D341Med (cell line): ENCODE measurements at places on chromosomes 5 and 9.

DNA sequence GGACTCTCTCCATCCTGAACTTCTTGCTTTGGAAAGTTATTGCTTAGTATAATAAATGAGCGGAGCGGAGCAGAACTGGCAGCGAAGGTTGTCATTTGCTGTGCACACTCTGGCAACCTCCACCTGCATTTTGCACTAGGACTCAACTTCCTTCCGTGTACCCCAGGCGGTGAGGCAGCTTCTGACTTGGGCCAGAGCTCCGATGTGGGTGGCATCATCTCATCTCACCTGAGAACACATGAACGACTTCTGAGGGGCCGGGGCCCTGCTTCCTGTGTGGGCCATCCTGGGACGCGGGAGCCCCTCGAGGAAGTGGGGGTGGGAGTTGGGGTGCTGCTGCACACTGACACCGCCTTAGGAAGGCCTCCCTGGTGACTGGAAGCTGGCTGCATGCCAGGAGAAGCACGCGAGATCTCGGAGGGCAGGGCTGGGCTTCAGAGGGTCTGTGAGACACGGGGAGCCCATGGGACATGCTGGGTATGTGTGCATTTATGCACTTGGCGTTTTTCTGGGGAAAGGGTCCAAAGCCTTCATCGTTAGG is 56.5 kb upstream of the COL5A1 start:
- DNase-seq: peak; percentile 7

GRCh38 chr5:139904816-139905661 is 109.4 kb downstream of the PSD2 start:
- DNase-seq: peak; percentile 45

DNA sequence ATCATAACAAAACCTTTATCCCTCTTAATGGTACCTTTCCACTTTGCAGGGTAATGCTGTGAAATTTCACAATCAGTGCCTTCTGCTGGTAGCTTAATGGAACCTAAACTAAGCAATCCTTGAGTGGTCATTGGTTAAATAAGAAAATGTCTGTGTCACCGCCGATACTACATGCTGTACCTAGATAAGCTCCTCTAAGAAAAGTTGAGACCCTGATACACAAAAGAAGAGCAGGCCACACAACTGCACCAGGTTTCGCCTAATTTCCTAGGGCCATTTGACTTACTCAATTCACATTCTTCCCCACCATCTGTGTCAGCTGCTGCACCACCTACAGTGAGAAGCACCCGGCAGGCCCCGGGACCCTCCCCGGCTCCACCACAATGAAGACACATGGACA is 9.0 kb upstream of the EDF1 start:
- no peak for DNase-seq

- DNase-seq: no peak
These were observed at the start of gene CYSRT1 for GRCh38 chr9:137224830-137225694. CYSRT1 (plus strand) TSS chr9:137225174; CDS start chr9:137225622, 448 bp downstream.

GRCh38 chr5:131685516-131686171 is 50.6 kb upstream of the RAPGEF6 start:
- no peak for DNase-seq

GRCh38 chr9:83965350-83966208 is 14.4 kb downstream of the HNRNPK start:
- DNase-seq: no peak

DNA sequence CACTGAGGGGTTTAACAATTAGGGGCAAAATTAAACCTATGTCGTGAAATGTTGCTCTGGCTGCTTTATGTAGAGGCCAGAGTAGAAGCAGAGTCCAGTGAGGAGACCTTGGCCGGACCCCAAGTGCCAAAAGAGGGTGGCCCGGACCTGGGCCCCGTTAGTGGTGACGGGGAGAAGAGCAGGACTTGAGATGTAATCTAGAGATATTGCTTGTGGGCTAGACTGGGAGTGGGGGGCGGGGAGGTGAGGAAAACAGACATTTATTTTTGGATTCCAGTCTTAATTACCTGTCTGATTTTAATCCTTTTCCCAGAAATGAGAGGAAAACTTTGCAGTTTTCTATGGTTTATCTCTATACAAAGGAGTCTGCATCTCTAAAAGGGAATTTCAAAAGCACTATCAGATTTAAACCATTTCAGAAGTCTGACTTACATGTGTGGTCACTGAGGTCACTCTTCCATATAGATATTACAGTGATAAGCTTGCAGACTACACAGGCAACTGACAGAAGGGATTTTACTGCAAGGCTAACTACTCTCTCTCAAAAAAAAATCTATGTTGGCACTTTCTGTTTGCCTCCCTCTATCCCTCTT is 108.1 kb downstream of the MED27 start:
- DNase-seq: peak; percentile 43

DNA sequence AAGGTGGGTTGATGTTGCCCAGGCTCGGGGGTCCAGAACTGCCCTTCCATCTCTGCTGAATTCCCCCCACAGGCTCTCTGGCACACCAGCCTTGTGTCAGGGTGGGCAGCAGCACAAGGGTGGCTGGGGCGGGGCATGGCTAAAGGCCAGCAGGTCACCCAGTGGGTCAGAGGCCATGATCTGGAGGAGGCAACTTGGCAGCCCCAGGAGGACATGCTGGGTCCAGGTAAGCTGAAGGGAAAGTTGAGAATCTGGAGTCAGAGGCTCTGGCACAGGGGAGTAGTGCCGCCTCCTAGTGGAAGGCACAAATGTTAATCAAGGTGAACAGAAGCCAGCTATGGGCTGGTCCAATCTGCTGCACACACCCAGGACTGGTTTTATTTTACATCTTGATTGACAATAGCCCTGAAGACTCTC is 6.2 kb downstream of the TMEM8B start:
- peak; percentile 50 for DNase-seq

GRCh38 chr9:91775011-91775707 is 174.9 kb downstream of the ROR2 start:
- DNase-seq: peak; percentile 76

- DNase-seq: peak; percentile 15
These were observed 20.7 kb upstream of the LPCAT1 start for GRCh38 chr5:1544294-1544961.

GRCh38 chr5:14342306-14342705 is 199.2 kb downstream of the TRIO start:
- DNase-seq: no peak

DNA sequence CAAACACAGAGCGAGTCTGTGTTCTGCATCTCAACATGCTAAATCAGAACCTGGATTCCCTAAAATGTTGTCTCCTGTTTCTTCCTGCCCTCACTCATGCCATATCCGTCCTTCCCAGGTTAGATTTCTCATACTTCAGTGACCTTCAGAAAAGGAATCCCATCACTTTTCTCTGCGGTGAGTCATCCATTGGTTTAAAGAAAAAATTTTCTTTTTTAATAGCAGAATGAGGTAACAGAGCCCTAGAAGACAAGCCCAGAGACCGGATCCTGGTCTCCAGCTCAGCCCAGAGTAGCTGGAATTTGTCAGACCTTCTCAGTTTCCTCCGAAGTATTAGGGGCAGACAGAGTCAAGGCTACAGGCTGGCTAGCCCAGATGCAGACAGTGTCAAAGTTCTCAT is 143.2 kb upstream of the DMRT1 start:
- DNase-seq: no peak

DNA sequence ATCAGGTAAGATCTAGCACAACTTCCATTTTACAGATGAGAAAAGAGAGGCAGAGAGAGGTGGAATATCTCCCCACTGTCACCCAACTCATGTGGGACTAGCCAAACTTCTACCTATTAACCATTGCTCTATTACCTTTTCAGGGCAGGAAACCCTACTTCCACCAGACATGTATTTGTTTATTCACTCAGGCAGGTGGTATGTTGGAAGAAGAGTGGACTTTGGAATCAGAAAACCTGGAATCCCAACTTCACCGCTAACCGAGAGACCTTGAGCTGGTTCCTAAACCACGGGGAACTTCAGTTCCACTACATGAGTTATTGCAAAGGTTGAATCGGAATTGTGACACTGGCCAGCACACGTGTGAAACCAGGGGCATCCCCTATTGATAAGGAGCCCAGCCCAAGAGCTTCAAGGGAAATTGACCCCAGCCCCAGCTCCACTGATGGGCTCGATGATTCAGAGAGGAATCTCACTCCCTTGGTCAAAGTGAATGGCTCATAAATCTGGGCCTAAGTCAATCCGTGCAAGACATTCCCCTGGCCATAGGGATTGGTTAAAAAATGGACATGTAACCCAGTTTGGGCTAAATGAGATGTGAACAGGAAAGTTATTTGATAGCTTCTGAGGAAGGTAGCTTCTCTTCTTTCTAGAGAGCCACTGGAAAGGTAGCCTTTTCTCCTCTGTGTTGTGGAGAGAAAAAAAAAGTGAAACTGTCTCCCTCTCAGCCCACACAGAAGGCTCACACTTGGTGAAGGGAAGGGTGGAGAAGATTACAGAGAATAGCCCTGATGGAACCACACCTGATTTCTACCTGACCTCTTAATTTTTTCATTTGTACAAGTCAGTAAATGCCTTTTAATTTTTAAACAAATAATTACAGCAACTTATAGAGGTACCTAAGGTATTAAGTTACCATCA is 5.5 kb upstream of the GLIS3 start:
- DNase-seq: no peak

- no peak for DNase-seq
These were observed at the start of gene C7 for GRCh38 chr5:40909264-40909663. C7 (plus strand) TSS chr5:40909497; CDS start chr5:40909611, 114 bp downstream.
